ENCODE measurements at places on chromosomes 1 and 21.

GRCh38 chr21:42379426-42380215 is 13.3 kb upstream of the TFF1 start:
- DNase-seq: no peak

DNA sequence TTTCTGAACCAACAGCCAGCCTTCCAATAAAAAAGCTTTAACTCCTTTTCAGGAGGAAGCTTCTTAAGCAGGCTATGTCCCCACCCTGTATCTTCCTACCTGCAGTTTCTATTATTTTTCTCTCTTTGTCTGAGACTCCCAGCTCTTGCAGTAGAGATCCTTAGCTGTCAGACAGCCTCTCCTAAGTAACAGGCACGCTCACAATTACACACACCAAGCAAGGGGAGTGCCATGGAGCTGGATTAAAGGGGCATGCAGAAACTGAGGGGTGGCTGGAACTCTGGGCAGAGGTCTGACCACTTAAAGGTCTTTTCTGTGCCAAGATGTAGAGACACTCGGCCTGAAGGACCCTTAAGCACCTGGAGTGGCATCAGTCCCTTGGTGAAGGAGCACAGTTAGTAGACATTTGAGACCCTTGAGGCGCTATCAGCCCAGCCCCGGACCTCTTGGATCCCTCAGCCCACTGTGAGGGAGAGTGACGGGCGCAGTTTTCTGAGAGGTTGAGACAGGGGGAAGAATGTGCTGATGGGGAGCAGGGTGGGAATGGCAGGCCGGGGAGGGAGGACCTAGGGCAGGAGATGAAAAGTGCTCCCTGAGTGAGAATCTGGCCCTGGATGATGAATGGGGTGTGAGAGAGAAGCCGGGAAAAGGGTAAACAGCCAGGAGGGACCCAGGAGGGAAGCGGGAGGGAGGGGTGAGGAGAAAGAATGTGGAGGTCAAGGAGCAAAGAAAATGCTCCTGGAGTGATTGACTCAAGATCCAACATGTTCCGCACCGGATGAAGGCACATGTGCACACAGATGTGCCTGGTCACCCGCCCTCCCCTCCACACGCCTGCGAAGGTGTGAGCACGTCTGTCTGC is 13.3 kb downstream of the PLXNA2 start:
- no peak for DNase-seq

- DNase-seq: peak; percentile 52
These were observed 12.1 kb downstream of the IL24 start for GRCh38 chr1:206909161-206909882.

GRCh38 chr1:29524285-29525065 is 288.2 kb downstream of the PTPRU start:
- no peak for DNase-seq

- no peak for DNase-seq
These were observed 89.2 kb downstream of the RIPK4 start for GRCh38 chr21:41677671-41678015.

DNA sequence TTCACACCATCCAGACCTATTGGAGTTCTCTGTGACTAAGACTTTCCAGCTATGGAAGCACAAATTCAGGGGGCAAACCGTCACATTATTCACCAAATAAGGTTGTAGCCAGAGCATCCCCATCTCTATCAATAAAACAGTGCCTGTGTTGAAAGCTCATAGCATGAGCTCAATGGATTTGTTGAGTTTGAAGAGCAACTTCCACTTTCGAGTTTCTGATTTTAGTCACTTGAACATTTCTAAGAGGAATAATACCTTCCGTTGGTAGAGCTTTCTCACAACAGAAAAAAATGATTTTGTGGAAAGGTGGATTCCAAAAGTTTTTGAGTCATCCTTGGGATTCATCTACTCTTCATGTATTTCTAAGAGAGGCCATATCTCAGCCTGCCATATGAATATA is 13.0 kb upstream of the ELAVL4 start:
- no peak for DNase-seq

GRCh38 chr1:41610361-41610760 is 125.9 kb upstream of the EDN2 start:
- no peak for DNase-seq

DNA sequence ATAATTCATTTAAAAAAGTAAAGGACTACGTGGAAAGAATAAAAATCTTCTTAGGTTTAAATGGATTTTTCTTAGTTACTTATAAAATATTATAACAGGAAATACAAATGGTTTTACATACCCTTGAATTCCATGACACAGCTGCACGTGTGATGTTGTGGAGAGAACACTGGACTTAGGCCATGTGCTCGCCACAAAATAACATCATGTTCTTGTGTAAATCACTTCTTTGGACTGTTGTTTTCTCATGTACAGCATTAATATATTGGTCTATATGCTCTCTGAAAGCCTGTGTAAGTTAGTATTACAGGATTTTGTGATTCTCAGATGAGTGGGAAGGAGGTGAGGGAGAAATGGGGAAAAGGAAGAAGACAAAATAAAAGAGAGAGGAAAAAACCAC is 228.2 kb downstream of the DNM3 start:
- DNase-seq: no peak
